ENCODE measurements at places on chromosomes 16 and 17.

- DNase-seq: no peak
Measured at GRCh38 chr17:10234033-10234432, 35.6 kb upstream of the GAS7 start.

DNA sequence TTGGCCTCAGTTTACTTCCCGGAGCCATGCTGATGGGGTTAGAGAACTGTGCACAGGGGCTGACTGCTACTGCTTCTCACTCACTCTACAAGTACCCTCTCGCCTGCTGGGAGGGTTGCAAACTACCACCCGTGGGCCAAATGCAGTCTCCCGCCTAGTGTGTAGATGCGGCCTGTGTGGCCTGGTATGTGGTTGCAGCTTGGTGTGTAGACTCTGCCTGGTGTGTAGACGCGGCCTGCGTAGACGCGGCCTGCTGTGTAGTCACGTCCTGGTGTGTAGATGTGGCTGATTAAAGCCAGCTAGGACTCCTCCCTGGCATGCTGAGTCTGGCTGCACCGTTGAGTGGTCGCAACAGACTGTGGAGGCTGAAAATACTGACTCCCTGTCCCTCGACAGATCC lies 7.3 kb downstream of the CANT1 start:
- DNase-seq: no peak

GRCh38 chr17:57586742-57587141 lies 158.4 kb downstream of the CCDC182 start:
- no peak for DNase-seq

DNA sequence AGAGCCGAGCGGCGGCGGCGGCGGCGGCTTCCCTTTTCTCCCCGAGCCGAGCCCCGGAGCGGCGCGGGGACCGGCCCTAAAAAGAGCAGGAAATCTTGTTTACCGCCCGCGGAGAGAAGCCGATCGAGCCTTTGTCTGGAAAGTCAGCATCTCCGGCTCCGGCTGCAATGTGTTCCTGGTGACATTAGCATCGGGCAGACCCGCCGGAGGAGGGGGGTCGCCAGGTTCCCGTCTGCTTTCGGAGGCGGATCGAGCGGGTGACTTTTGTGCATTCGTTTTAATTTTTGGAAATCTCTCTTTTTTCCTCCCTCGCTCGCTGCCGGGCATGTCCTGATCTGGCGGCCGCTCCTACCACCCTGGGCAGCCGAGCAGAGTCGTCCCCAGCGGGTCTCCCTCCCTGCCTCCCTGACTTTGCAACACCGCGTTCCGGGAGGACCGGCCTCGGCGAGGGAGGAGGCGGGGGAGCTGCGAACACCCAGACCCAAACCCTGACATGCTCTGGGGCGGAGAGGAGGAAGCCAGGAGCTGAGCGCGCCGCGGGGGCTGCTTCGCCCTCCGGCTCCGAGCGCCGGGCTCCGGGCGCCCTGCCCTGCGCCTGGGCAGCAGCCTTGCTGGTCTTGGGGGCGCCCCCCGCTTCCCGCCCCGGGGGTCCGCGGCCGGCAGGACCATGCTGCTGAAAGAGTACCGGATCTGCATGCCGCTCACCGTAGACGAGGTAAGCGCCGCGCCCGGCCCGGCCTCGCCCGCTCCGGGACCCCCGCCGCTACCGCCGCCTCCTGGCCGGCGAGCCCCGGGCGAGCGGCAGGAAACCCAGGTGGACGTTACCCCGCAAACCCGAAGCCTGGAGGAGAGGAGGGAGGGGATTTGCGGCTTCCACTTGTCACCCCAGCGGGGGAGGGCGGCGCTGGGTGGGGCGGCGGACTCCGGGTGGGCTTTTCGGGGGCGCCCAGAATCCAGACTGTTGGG lies 690 bp downstream of the PITPNC1 start:
- DNase-seq: no peak

GRCh38 chr17:44155488-44155887 lies 13.8 kb downstream of the HROB start:
- DNase-seq: no peak

Data from activated CD4-positive, alpha-beta T cell treated with anti-CD3 and anti-CD28 coated beads, Interleukin-2, amount 50 U/mL, for 24 hours (primary cell).